ENCODE measurements at places on chromosomes 12 and 14.

DNA sequence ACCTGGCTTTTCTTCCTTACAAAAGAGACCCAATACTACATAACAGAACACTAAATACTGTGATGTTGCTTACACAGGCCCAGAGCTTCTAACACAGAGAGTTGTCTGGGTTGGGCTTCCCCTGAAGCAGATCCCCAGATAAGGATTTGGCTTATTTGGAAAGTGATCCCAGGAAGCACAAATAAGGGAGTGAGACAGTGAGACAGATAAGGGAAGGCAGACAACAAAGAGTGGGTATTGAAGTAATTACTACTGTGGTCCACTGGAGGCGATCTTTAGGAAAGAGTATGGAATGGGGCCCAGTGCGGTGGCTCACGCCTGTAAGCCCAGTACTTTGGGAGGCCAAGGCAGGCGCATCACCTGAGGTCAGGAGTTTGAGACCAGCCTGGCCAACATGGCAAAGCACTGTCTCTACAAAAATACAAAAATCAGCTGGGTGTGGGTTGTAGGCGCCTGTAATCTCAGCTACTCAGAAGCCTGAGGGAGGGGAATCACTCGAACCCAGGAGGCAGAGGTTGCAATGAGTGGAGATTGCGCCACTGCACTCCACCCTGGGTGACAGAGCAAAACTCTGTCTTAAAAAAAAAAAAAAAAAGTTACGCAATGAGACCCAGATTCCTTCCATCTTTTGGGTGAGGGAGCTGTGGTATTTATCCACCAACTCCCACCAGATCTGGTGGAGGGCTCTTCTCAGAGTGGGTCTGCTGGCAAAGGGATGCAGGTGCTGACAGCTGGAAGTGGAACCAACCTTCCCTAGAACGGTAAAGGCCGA is 10.2 kb upstream of the C12orf43 start:
- no peak for DNase-seq

DNA sequence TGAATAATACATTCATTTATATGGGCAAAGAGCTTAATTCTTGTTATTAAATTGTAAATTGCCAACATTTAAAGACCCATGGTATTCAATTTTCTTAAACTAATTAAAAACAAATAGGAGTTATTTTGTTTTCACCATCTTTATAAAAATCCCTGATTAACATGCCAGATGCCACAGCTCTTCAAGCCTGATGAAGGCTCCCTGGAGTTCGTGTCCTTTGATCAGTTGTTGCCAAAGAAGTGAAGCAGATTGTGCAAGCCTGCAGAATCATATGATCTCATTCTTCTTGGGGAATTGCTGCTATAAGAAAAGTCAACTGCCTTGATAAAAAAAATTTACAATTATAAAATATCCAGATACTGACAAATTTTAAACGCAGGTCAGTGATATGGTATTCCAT is 288.3 kb upstream of the PPFIA2 start:
- no peak for DNase-seq

DNA sequence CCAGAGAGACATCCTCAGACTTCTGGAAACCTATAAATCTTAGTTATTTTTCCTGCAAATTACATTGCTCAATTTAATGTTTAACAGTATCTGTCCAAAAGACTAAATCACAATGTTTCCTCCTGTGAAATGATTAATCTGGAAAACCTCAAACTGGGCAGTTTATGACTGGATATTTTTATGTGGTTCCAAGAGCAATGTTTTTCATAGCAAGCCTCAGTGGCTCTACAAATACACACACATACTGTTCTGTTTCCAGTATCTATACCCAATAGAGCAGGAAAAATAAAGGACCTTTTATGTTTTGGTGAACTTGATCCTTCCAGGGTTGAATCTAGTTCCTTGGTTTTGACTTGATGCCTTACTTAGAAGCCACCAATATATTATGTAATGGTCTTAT is 9.2 kb downstream of the NID2 start:
- no peak for DNase-seq

DNA sequence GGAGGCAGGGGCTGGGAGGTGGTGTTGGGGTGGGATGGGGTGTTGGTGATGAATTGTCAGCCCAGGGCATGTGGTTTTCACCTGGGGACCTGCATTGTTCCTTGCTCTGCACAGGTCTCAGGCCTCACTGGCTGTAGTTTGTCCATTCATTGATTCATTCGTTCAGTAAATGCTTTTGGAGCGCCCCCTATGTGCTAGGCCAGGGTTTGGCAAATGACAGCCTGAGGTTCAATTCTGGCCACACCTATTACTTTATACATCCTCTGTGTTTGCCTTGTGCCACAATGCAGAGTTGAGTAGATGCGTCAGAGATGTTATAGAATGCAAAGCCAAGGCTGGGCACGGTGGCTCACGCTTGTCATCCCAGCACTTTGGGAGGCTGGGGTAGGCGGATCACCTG is 4.7 kb downstream of the ADCK1 start:
- DNase-seq, result no peak

- DNase-seq, result no peak
These were observed 50.0 kb downstream of the FLRT2 start for GRCh38 chr14:85579942-85580341.

GRCh38 chr14:51638071-51638944 is 13.4 kb upstream of the FRMD6 start:
- no peak for DNase-seq

DNA sequence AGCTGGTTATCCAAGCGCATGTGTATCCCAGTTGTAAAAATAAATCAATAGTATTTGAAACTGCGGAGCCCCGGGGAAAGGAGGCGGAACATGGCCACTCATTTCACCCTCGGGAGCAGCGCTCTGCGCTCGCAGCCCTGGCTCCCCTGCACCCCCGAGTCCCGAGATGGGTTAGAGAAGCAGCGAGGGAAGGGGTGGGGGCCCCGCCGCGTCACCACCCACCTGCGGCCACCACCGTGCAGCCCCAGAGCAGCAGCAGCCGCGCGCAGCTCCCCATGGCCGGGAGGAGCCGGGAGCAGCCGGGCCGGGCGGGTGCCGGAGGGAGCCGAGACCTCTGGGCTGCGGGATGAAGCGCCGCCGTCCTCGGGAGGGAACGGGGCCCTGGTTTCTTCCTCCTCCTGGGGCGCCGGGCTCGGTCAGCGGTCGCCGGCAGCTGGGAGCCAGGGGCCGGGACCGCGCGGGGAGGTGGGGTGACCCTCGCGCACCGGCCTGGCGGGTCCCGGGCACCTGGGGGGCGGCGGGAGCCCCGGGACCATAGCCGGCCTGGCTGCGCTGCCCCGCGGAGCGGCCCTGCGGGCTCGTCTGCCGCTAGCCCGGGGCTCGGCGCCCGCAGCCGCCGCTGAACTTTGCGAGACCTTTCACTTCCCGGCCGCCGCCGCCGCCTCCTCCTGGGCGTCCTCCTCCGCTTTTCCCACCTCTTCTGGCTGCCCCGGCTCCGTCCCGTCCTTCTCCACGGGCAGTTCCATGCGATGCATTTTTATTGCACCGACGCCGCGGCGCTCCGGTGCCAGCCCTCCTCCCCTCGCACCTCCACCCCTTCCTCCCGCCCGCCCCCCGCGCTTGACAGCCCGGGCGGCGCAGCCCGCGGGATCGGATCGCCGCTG is at the start of gene NTN4:
TSS of gene NTN4 (minus strand) at position 732 of the 884 bp plus-strand sequence. CDS start at position 277, 455 bp downstream.
- DNase-seq, result peak; percentile 28

GRCh38 chr12:15717940-15718567 is 71.1 kb downstream of the EPS8 start:
- no peak for DNase-seq

DNA sequence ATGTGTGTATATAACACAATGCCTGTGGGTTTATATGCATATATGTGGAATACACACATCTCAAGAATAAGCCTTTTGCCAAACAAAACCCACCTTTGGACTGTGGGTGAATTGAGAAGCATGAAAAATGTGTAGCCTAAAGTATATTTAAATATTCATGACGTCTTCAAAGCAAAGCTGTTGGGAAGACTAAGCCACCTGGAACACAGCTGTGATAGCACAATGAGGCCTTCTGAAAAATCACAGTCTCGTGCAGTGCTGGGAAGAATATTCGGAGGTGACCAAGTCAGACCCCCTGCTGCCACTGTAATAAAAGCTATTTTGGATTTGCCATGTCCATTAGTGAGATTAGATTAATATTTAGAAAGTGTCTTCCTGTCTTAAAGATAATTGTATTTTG is 51.5 kb downstream of the SUDS3 start:
- DNase-seq, result no peak

GRCh38 chr12:49934505-49934904 is 16.0 kb upstream of the AQP2 start:
- no peak for DNase-seq

GRCh38 chr14:61704554-61704953 is 9.2 kb downstream of the HIF1A start:
- no peak for DNase-seq

DNA sequence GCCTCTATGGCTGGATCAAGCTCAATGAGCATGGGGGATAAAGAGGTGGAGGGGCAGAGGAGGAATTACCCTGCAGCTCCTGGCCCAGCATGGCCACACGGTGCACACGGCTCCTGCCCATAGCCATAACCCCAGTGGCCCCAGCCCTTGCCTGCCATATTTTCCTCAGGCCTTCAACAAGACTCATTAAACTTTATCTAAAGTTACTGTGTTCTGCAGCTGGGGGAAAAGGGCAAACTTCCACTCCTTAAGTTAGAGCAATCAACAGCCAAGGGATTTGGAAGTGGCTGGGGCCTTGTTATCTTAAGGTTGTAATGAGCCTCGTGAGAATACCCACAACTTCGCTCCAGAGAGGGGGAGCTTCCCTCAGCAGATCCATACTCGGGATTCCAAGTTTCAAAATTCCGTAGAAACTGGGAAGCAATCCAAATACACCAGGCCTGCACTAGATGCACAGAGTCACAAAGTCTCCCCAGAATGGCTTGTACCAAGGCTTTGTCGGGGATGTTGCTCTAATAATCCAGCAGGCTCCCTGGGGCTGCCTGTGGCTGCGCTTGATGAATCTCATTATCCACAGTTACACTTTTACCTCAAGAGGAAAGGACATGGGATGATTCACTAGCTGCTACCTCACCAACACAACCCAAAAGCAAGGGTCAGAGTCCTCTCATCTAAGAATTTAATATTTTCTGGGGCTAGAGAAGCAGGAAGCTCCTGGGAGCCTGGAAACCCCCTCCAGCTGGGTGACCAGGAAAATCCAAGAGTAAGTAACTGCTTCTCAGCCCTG is 13.0 kb upstream of the OR6J1 start:
- DNase-seq, result no peak

DNA sequence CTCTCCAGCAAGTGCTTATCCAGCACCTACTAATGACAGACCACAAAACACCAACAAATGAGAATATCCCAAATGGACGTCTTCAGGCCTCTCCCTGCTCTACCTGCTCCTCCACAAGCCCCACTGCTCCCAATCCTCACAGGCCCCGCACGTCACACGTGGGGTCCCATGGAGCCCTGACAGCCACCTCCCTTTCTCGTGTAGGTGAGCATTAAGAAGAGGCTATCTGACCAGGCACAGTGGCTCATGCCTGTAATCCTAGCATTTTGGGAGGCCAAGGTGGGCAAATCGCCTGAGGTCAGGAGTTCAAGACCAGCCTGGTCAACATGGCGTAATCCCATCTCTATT is 5.4 kb downstream of the RIMBP2 start:
- no peak for DNase-seq

- peak; percentile 34 for DNase-seq
These were observed 498.4 kb downstream of the RMST start for GRCh38 chr12:97960741-97961608.

DNA sequence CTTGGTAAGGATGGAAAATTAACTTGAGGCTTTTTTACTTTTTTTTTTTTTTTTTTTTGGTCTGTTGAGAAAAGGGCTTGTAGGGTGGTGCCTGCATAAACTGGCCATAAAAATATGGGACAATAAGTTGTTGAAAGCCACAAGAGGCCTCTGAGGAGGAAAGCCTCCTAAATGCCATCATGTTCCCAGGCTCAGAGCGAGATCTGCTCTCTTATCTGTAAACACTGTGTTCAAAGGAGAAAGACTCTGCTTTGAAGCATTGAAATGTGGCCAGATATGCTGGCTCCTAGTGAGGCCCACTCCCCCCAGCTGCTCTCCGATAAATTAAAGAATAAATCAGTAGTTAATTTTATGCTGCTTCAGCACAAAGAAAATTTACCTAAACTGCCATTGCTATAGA is 504.9 kb downstream of the DIO2 start:
- DNase-seq, result no peak
